Dermis microvascular lymphatic vessel endothelial cell (primary cell): ENCODE measurements at places on chromosomes 5 and 9. TPM values are rescaled to one million over a fixed set of nuclear protein-coding genes. Genes with fewer than 3 reads are reported as not detected.

Gene INSYN2B
- total RNA-seq, result 1.4 and 2.4 TPM in 2 replicates

Gene MRRF
- 29.8 and 34.1 TPM in 2 replicates for total RNA-seq

Gene ARSI
- total RNA-seq, result under 0.01 TPM in 1 of 2 replicates, not detected in the other

Gene TICAM2
- 0.13 and 0.25 TPM in 2 replicates for total RNA-seq

Gene JADE2
- total RNA-seq, result 12.5 and 17.3 TPM in 2 replicates

Gene NKD2
- total RNA-seq, result 0.13 and 0.76 TPM in 2 replicates
